ENCODE measurements at places on chromosomes 1 and 21.

- no peak for DNase-seq
These were observed 89.3 kb downstream of the CDC14A start for GRCh38 chr1:100441651-100442050.

DNA sequence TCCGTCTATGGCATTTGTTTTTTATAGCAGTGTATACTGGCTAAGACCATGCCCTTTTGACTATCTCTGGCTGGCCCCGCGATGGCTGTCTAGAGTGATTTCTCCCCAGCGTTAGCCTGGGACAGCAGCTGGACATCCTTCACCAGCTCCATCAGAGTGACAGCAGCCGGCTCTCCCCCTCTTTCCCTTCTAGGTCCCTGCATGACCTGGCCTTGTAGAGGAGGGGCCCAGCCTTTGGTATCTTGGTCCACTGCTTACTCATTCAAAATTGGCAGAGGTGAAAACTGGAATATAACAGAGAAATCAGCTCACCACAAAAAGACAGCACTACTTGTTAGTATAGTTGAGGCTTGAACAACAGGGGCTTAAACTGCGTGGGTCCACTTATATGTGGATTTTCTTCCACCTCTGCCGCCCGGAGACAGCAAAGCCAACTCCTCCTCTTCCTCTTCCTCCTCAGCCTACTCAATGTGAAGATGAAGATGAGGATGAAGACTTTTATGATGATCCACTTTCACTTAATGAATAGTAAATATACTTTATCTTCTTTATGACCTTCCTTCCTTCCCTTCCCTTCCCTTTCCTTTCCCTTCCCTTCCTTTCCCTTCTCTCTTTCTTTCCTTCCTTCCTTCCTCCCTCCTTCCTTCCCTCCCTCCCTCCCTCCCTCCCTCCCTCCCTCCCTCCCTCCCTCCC is 29.4 kb upstream of the B3GALNT2 start:
- DNase-seq, result no peak

GRCh38 chr1:163063610-163064009 is 5.6 kb upstream of the RGS4 start:
- no peak for DNase-seq

DNA sequence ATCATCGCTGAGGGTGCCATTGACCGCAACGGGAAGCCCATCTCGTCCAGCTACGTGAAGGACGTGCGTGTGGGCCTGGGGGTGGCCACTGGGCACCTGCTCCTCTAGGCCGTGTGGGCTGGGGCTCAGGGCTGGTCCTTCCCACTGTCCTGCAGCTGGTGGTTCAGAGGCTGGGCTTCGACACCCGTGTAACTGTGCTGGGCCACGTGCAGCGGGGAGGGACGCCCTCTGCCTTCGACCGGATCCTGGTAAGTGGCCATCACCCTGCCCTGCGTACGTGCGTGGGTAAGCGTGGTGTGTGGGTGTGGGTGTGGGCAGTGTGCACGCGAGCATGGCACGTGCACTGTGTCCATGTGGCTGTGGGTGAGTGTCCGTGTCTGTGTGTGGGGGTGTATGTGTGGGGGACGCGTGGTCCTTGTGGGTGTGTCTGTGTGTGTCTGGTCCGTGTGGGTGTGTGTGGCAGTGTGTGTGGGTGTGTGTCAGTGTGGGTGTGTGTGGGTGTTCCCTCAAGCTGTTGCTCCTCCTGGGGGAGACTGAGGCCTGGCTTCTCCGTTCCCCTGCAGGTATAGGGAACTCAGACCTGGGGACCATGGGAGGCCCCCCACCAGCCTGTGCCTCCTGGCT is 16.5 kb downstream of the PFKL start:
- no peak for DNase-seq

DNA sequence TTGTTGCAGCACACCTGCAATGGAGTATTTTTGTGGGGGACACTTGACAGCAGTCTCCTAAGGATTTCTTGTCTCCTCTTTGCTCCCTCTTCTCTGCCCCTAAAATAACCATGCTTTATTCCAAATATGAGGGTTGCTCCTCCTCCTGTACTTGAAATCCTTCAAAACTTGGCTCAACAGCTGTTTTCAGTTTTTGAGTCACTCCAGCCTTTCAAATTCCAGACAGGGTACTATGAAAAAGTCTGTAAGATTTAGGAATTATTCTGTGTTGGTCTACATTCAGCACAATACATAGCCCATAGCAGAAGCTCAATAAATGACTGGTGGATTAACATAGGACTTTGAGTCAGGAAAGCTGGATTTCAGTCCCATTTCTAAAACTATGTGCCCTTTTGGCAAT is 5.5 kb downstream of the AP4B1 start:
- no peak for DNase-seq

DNA sequence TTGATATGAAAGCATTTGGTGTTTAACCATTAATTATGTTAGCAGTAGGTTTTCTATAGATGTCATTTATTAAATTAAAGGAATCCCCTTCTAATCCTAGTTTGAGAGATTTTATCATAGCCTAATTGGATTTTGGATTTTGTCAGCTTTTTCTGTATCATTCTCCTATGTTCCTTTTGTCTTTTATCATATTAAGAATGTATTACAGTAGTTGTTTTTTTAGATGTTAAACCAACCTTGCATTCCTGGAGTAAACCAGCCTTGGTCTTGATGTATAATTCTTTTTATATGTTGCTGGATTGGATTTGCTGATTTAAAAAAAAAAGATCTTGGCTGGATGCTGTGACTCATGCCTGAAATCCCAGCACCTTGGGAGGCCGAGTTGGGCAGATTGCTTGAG is 5.6 kb downstream of the SETDB1 start:
- DNase-seq, result no peak

- no peak for DNase-seq
These were observed 218.5 kb downstream of the NFIA start for GRCh38 chr1:61300899-61301298.

DNA sequence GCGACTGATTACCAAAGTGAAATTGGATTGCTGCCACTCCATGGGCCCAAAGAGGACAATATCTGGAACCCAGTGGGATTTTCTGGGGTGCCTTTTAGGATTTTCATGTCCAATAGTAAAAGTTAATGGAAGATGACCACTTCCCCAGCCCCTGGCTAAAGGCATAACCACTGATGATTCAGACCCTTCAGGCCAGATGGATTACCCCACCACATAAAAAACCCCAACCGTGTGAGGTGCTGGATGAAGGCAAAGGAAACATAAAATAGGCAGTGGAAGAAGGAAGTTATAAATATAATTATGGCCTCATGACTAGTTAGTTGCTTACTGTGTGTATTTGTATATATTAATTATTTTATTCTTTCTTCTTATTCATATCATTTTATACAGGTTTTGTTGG is 40.2 kb upstream of the IL10 start:
- no peak for DNase-seq

- DNase-seq, result no peak
These were observed 108.2 kb upstream of the TNFSF4 start for GRCh38 chr1:173315296-173315695.

DNA sequence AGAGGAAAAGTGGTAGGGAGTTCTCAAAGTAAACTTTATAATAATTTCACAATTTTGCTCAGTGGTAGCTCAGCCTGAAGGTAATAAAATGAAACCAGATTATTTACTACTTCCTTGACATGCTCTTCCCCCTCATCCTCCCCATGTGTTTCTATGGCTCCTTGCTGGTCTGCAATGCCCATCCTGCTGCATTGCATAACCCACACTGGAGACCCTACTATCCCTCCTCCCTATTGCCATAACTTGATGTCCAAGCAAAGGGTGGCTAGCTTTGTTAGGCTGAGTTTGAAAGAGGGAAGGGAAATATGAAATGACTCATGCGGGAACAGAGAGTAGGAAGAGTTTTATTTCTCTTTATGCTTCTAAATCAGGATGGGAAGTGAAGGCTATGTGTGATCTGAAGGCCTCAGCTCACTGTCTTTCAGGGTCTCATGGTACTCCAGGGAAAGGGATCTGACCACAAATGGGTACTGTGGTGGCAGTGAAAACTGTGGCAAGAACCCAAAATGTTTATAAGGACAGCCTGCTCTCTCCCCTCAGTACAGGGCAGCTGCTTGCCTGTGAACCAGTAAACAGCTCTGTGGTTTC is 36.4 kb upstream of the HSD17B7 start:
- no peak for DNase-seq

GRCh38 chr1:246293366-246294121 is 213.5 kb downstream of the SMYD3 start:
- DNase-seq, result no peak

DNA sequence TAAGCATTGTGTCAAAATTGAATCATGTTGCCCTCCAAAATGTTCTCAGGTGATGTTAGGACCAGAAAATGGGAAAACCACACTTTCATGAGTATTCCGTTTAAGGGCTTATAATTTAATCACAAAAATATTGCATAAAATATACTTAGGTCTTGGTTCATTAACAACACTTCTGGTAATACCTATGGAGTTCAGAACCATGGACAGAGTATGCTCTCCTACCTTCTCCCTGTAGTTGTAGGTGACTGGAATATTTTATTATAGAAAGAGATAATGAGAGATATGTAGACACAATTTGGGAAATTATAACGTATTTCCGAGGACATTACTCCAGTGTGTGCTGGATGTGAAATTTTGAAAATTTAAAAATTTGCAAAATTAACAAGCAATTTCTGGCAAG is 232.5 kb downstream of the NCAM2 start:
- DNase-seq, result no peak

- no peak for DNase-seq
These were observed 31.9 kb downstream of the PDC start for GRCh38 chr1:186429017-186429416.

DNA sequence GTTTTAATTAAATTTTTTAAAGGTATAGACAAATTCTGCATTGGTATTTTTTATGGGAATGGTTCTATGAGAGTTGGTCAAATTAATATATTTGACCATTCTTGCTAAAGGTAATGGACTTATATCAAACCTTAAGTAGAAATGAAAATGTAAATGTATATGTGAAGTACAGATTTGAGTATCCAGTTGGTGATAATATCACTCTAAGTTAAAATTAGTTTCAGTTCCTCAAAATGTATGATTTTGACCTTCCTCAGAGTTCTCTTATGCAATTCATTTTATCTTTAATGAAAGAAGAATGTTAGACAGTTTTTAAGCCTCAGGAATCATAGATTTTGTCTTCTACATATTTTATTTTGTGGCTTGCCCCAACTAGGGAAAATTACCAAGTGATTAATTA is 1291.5 kb upstream of the B3GALT2 start:
- DNase-seq, result no peak

- no peak for DNase-seq
These were observed 141.7 kb upstream of the NRIP1 start for GRCh38 chr21:15206514-15206913.

DNA sequence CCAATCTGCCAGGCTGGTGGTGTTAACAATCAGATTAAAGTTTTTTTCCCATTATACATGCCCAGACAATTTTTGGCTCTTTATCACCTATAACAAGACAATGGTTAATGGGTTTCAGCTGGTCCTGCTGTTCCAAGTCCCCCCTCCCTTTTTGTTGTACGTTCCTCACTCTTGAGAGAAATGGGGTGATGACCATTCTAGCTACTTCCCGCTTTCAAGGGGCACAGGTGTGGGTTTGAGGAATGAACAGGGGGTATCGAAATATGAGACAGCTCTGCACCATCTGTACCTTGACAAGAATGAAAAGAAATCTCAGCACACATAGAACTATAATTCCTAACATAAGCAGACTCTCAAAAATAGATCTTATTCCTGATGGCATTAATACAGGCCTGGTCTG is 326.8 kb downstream of the PTPRU start:
- DNase-seq, result no peak

DNA sequence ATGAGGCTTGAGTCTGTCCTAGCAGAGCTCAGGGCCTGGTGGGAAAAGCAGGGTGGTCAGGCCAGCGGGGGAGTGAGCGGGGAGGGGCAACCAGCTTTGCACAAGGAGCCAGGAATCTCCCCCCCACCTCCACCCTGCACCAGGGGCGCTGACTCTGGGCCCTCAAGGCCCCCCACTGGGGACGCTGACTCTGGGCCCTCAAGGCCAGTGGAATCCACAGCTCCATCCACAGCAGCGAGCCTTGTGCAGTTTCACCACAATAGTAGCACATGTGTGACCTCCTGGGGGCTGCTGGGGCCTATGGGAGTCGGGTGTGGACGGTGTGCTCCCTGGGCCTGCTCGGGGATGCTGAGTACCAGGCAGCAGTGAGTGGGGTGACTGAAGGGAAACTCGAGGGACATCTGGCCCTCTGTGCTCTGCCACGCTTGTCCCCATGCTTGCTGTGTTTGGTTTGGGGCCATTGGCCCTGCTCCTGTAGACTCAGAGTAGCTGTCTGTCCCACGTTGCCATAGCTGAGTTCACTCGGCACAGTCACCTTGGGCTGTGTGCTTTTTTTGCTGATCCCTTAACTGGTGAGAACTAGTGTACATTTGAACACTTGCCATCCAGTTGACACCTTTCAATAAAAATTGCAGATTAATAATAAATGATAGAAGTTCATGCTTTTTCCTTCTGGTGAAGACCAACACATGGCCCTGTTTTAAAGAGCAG is 89.2 kb downstream of the ADARB1 start:
- DNase-seq, result no peak

DNA sequence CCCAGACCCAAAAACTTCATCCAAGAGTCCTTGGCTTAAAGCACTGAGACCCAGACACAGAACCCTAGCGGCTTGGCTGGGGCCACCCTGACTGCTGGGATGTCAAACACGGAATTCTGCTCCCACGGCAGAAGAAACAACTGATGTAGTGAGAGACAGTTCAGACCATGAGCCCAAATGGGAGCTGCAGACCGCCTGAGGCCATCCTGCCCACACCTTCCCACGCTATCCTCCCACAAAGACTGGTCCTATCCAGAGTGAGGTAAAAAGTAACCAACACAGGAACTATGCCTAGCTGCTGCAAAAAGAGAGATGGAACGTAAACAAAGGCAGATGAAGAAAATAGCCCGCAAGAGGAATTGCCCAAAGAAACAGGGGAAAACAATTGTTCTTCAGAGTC is 203.3 kb downstream of the PTPRU start:
- no peak for DNase-seq

- DNase-seq, result no peak
These were observed 215.8 kb downstream of the MATN1 start for GRCh38 chr1:30507401-30508174.

DNA sequence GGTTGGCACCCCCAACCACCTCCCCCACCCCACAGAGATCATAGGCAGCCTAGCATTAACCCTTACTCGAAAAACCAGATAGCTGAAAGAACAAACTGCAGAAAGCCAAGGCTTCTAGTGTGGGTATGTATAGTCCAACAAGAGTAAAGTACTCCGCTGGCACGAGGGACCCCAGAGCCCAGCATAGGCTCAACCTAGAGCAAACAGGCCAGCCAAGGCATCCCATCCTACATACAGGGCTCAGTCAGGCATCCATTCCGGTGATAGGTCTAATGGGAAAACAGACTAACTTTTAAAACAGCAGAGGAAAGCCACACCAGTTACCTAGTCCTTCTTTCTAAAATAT is 17.8 kb downstream of the DIPK1A start:
- DNase-seq, result no peak
